ENCODE measurements at places on chromosomes 16 and 17. TPM values are rescaled to one million over a fixed set of nuclear protein-coding genes. Genes with fewer than 3 reads are reported as not detected.

Gene PLCG2
- total RNA-seq: 4.3 TPM

Gene LAT
- 6.1 TPM for total RNA-seq

Gene DNASE1
- total RNA-seq: 4.6 TPM

Gene TBC1D3K
- not detected for total RNA-seq

Data from A549 treated with DMSO at 1 μM for 4 hours (cell line).